Heart right ventricle (tissue), 16 donors: ENCODE measurements at places on chromosomes 2 and 18. TPM values are rescaled to one million over a fixed set of nuclear protein-coding genes. Genes with fewer than 3 reads are reported as not detected.

DNA sequence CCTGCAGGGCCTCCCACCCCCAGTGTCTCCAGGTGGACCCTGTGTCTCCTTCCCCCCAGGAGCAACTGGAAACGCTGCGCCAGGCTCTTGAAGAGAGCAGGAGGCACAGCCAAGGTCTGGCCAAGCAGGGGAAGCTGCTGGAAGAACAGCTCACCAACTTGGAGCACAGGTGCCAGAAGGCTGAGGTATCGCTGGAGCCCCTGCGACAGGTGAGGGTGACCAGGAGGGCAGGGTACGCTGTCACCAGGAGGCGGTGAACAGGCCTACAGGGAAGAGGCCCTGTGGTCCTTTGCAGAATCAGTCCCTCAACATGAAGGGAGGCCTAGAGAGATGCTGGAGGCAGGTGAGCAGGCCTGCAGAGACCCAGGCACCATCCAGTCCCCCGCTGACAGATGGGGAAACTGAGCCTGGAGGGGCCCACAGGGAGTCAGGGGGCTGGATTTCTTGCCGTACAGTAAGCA lies 15.6 kb upstream of the SNED1 start:
- DNase-seq: no peak

Gene ICOS
- not detected for total RNA-seq

GRCh38 chr2:138516030-138516704 lies 14.6 kb downstream of the SPOPL start:
- no peak for DNase-seq

- no peak for DNase-seq
Observed at GRCh38 chr2:17299891-17300540, 218.2 kb downstream of the RAD51AP2 start.

DNA sequence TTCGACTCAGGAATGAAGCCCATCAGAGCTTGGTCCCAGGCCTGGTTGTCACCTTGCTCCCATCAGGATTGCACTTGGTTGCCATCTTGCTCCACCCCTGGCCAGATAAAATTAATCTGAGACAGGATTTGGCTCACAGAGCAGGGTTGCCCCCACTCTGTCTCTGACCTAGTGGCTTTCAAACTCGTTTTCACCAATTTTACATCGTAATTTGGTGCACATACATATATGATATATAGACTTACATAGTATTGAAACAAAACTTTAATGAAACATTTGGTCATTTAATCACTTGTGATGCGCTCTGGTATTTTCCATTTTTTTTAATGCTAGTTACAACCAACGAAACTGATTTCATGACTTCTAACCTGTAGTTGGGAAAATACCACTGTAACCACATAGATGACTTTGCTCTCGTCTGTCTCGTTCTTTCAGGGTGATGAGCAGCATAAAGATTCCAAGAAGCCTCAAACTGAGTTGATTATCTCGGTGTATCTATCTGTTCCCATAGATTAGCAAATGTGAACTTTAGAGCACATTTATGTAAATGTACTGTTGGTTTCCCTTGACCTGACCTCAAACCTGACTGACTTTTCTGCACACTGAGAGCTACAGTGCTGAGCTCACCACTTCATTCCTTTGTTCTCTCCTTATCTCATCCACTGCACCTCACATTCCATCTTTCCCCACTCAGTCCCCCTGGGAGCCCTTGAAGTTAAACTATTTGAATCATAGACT lies 30.5 kb upstream of the PLB1 start:
- DNase-seq: no peak
